IMR-90 (cell line): ENCODE measurements at places on chromosomes 13 and 19. TPM values are rescaled to one million over a fixed set of nuclear protein-coding genes. Genes with fewer than 3 reads are reported as not detected.

The ABCC4 gene
- polyA plus RNA-seq, result 13.1 and 16.6 TPM in 2 replicates

The SLC6A16 gene
- 0.76 and 0.89 TPM in 2 replicates for polyA plus RNA-seq

The LGALS4 gene
- 0.10 and 0.29 TPM in 2 replicates for polyA plus RNA-seq

The ZNF441 gene
- 2.4 and 2.8 TPM in 2 replicates for polyA plus RNA-seq

The SMAD9 gene
- polyA plus RNA-seq, result 2.7 and 3.2 TPM in 2 replicates
